Left forelimb (tissue), 1 donor: ENCODE measurements at places on chromosomes 6 and 20.

DNA sequence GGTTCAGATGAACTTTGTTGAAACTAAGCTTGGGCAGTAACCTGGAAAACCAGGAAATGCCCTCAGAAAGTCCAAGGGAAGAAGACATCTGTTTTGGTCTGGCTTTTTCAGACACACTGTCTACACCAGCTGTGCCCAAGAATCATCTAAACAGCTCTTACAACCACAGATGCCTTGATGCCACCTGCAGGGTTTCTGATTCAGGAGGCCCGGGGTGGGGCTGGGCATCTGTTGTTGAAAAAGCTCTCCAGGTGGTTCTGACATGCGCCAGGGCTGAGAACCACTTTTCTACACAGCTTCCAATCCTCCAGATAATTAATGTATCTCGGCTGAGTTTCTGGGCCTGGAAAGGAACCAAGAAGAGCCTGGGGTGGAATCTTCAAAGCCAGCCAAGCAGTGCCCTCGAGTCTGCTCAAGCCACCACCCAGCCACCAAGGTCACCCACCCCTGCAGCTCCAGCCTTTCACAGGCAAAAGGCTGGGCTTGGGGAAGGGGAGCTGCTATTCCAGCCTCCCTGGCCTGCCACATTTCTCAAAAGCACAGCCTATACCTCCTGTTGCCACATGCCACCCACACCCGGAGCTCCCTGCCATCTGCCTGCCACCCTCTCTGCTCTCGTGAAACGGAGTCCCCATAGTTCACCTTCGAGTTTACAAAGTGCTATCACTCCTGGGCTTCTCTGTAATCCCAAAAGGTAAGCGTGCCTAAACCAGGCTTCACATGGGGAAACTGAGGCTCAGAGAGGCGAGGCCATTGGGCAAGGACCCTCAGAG lies 9.4 kb downstream of the MDGA1 start:
- DNase-seq = no peak

GRCh38 chr6:73671911-73672685 lies 18.3 kb upstream of the SLC17A5 start:
- no peak for DNase-seq

- DNase-seq = no peak
These were observed 582.9 kb upstream of the CDH4 start for GRCh38 chr20:60669211-60669610.

GRCh38 chr6:31870385-31870921 lies 7.8 kb upstream of the NEU1 start:
- DNase-seq = no peak

DNA sequence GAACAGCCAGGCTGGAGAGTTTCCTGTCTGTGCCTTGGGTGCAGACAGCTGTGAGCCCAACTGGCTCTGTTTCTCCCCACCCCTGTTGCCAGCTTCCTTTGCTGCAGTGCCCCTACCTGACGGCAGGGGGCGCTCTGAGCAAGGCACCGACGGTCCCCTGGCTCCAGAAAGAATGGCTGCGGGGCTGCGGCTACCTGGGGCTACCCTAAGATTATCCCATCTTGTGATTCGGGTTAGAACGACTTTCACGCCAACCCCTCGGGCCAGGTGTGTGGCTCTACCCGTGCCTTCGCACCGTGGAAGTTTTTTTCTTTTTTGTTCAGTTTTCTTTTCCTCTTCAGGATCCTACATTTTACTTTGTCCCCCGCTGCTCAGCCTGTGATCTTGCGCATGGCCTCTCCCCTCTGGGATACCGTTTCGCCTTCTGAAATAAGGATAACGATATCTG lies 33.4 kb upstream of the AAR2 start:
- peak; percentile 76 for DNase-seq

DNA sequence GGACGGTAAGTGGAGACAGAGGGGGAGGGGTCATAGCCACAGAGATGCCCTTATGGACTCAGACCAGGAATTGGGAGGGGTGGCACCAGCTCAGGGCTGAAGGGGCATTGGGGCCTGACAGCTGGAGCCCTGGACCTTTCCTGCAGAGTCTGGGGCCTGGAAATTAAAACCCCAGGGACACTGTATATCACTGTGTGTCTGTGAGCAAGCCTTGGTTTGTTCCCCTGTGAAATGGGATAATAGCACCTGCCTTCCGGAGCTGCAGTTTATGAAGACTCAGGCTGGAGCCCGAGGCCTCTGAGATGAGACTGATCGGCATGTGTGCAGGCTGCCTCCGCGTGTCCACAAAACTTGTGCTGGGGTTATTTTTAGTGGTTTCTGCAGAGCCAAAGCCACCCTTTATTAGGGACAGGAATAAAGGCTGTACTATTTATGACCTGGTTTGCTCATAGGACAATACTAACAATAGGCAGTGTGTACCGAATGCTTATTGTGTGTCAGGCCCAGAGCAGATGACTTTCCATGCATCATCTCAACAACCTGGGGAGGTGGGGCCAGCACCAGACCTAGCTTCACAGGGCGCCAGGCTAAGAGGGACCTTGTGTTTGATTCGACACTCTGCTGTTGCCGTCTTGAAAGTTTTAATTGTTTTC lies 22.6 kb downstream of the MYH7B start:
- DNase-seq = no peak

- DNase-seq = no peak
These were observed 71.4 kb upstream of the MLN start for GRCh38 chr6:33875141-33875581.

GRCh38 chr20:46607849-46608497 lies 43.3 kb downstream of the SLC13A3 start:
- no peak for DNase-seq

GRCh38 chr20:23147964-23148730 lies 62.0 kb upstream of the CD93 start:
- DNase-seq = peak; percentile 38

DNA sequence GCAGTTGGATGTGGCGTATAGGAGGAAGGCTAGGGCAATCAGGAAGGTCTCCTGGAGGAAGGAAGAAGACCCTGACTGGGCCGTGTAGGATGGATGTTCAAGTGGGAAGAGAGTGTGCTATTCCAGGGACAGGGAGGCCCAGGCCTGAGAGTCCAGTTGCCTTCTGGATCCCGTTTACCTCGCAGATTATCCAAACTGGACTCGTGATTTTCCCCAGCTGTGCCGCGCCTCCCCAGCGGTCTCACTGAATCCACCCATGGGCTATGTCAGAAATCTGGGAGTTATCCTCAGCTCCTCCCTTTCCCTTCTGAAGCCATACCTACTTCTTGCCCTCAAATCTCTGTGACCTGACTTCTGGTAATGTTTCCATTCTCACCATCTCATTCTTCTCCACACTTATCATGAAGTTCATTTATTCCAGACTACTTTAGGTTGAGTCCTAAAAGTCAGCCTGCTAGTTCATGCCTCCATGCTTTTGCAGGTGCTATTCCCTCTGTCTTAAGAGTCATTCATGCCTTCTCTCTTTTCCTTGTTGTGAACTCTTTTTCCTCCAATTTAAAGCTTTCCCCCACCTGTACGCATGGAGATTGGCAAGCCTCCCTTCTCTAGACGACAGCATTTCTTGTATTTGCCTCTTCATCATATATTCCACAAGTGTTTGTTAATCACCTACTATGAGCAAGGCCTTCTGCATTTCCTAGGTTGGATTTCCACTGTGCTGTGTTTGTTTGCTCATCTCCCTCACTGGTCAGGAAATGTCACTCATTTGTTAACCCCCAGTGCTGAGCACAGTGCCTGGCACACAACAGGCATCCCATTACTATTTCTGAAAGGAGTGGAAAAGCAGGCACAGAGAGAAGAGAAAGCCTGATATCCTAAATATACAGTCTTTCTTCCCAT lies 2.7 kb downstream of the SDCBP2 start:
- no peak for DNase-seq

DNA sequence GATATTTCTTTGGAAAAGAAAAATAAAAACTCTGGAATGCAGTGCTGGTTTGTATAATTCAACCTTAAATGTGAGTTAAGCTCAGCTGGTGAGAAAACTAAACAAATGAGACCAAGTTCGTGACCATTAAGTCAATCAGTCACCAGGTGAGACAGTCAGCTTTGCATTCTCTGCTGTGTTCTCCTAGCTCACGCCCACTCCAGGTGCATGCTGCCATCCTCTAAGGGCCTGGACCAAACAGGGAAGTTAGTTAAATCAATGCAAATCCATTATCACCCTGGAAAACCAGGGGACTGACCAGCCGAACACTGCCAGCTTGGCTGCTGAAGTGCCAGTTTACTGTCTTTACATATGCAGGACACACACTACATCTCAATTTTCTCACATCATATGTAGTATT lies 7.2 kb downstream of the TPBG start:
- no peak for DNase-seq

GRCh38 chr6:13554929-13555333 lies 19.5 kb upstream of the SIRT5 start:
- DNase-seq = peak; percentile 72

DNA sequence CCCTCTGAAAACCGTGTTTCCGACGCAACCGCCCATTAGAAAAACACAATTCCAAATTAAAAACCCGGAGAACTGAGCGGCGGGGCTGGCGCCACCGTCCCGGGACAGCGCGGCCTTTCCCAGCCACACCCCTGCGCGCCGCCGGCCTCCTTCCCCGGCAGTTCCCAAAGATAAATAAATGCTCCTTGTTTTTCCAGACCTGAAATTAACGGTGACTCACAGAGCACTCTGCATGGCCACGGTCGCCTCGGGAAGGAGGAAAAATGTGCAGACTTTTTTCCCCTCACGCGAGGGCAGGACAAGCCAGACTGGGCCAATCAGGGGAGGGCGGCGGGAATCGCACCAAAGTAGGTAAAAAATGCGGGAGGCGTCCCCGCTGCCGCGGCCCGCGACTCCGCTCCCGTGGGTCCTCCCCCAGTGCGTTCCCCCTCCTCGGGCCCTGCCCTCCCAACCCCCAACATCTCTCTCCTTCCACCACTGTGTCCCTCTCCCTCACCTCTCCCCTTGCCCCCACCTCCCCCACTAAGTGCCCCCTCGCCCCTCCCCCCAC lies 828 bp upstream of the DSTN start:
- DNase-seq = peak; percentile 83

GRCh38 chr20:16476032-16476431 lies 97.2 kb downstream of the KIF16B start:
- no peak for DNase-seq

DNA sequence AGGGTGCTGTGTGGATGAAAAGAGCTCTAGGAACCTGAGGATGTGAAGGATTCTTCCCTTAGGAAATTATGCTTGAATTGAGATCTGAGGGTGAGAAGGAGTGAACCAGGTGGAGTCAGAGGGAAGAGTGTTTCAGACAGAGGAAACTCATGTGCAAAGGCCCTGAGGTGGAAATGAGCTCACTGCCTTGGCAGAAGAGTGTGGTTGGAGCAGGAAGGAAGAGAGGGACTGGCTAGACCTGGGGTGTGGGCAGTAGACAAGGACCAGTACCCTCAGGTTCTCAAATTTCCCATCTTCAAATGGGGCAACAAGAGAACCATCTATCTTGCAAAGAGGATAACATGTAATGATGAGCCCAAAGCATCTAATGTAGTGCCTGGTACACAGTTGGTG lies 24.0 kb upstream of the GTSF1L start:
- DNase-seq = no peak

- no peak for DNase-seq
These were observed 291.1 kb downstream of the DHX35 start for GRCh38 chr20:39253051-39253755.
